Retinal pigment epithelial cell (primary cell): ENCODE measurements at places on chromosomes 3 and 15.

DNA sequence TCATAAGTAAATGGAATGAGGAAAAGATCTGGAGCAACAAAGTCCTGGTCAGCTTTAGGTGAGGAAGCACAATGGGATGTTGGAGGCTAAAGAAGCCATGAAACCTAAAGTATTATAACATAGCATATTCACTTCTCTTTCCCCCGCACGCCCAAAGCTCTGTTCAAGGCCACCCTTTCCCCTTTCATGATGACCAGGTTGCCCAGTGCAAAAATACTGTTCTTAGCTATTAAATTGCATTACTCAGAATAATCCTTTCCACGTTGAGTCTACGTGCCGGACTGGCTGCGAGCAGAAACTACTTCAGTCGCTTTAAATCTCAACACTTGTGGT, 589 bp upstream of the MAPKBP1 start:
- DNase-seq: no peak

GRCh38 chr3:40660554-40660953, 135.8 kb downstream of the ZNF621 start:
- no peak for DNase-seq

DNA sequence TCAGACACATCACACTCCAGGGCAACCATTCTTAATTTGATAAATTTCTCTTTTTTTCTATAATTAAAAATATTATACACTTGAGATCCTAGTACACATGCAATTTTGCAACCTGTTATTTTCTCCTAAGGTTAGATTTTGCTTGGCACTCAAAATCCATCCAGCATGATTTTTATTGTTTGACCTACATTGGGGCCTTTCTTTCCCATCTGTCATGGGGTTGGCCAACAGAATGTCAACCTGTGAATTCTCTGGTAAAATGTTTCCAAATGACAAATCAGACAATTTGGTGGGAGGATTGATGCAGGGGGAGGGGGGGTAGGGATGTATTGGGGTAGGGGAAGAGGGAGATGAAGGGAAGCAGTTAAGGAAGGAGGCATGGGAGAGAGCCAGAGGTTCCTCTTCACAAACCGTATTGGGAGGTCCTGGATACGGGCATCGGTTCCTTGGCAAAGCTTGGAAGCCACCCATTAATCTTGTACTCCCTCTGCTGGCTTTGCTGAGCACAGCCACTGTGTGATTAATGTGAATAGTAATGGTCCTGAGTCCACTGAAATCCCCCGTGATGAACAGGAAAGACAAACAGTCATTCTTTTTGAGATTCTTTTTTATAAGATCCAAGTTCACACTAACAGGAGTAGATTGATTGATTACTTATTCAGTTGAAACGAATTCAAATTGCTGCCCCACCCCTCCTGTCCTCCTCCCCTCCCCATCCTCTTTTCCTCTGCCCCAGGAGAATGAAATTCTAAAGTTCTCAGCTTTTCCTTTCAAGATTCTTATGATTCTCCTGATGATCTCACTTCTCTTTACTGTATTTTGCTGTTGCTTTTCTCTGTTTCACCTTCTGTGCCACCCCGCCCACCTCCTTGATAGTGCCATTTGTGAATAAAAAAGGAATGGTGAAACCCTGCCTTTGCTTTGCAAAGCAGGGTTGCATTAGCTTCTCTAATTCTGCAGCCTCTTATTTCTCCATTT, 82.2 kb upstream of the SLC25A26 start:
- DNase-seq: no peak

DNA sequence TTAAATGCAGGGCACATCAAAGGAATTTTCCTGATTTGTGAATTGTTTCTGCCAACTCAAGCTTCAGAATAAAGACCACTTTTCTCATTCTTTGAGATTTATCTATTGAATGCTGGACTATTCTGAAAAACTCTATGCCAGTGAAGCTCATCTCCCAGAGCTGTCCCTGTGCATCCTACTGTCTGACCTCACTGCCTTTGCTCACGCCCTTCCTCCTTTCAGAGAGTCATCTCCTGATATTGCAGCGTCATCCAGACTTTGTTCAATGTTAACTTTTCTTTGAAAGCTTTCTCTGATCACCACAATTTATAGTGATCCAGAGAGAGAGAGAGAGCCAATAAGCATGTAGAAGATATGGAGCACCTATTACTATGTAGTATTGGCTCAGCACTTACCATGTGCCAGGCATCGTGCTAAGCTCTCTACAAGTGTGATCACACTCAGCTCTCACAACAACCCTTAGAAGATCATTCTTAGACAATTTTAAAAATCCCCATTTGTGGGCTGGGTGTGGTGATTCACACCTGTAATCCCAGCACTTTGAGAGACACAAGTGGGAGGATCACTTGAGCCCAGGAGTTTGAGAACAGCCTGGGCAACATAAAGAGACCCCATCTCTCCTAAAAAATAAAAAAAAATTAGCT, 30.2 kb upstream of the TLE3 start:
- DNase-seq: no peak

DNA sequence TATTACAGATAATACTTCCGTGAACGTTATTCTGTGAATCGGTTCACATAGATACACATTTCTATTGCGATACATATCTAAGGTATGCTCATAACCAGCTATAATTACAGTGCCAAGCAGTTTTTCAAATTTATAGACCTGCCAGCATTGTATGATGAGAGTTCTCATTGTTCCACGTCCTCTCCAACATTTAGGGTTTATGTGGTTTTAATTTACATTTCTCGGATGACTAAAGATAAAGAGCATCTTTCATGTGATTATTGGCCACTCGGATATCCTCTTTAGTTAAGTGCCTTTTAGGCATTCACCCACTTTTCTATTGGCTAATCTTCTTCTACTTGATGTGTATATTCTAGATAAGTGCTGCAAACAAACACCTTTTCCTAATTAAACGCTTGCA, 134.7 kb upstream of the CCDC54 start:
- DNase-seq: no peak

- peak; percentile 77 for DNase-seq
These were observed 137.6 kb downstream of the SI start for GRCh38 chr3:164940745-164941144.
